ENCODE measurements at places on chromosomes 5 and 9.
A peak's percentile ranks its signal among the peaks of the same experiment; 100 is the strongest.

DNA sequence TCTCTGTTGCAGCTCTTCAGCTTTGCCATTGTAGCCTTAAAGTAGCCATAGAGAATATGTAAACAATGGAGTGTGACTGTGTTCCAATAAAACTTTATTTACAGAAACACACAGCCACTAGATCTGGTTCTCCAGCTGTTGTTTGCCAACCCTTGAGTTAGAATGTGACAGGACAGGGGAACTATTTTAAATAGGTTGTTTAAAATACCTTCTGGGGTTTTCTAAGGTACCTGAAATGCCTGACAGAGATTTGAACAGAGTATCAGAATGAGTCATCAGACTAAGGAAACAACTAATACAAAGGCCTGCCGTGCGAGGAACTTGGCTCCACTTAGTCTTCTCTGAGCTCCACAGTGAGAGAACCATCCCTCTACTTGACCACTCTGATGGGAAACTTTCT, 85.4 kb downstream of the HSD17B4 start:
- peak; percentile 17 for DNase-seq

- peak; percentile 58 for DNase-seq
Observed at GRCh38 chr5:96714951-96715451, 52.8 kb downstream of the CAST start.

DNA sequence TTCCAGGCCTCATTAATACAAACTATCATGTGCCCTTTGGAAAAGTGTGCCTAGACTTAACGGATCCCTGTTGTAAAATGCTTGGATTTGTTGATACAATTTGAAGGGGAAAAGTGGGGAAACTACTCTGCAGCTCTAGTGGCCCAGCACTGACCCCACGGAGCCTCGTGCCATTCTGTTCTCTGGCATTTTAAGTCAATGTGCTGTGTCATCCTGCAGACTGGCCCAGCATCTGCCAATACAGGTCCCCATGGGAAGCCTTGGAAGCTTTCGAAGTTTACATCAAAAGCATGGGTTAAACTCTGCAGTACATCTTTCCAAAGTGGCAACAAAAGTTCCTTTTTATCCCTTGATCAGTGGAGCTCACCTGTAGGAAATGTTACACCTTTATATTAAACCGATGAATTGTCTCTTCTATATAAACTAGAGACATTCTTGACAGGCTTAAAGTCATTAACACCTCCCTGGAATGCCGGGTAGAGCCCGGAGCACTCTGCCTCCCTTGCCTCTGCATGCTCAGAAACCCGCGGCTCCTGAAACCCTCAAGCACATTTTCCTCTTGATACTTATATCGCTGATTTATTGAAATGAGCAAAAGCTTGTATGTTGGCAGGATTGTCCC, 596.0 kb upstream of the ADAMTS16 start:
- DNase-seq = no peak

DNA sequence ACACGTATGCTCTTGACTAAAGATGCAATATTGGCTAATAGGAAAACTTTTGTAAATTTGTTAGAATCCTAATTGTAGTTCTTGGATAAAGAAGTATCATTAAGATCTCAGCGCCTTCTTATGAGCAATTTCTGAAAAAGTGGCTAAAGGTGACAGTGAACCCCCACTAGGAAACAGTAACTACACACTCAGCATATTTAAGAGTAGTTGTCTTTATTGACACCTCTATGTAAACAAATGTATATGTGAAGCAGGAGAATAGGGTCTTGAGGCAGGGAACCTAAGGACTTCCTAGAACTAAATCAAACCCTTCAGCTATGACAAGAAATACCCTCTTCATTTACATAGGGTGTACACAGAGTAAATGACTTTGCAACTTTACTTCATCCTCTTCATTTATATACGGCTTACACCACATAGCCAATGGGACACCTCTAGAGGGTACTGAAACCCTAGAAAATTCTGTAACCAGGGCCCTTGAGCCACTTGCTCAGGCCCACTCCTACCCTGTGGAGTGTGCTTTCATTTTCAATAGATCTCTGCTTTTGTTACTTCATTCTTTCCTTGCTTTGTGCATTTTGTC, 2.8 kb downstream of the NIPSNAP3A start:
- no peak for DNase-seq

DNA sequence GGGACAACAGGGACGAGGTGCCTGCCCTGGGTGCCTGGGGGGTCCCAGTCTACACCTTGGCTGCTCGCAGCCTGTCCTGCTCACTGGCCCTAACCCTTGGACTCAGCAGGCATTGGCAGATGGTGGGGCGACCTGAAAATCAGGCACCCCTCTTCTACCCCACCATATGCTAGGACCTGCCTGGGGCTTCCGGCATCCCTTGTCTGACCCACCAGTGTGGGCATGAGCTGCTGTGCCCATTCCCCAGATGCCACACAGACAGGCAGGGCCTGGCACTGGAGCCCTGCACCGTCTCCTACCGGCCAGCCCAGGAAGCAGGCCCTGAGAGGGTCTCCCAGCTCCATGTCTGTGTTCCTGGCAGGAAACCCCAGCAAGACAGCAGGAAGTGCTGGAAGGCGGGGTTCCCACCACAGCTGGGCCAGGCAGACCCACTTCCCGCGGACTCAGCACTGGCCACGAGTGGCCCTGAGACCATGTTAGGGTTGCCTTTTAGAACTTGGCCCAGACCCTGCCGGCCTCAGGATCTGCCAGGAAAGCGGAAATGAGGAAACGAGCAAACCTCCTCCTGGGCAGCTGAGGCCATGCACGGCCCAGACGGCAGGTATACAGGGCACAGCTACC, 3.1 kb downstream of the NINJ1 start:
- DNase-seq = no peak

- DNase-seq = no peak
Observed at GRCh38 chr5:95007921-95008597, 276.8 kb downstream of the MCTP1 start.

DNA sequence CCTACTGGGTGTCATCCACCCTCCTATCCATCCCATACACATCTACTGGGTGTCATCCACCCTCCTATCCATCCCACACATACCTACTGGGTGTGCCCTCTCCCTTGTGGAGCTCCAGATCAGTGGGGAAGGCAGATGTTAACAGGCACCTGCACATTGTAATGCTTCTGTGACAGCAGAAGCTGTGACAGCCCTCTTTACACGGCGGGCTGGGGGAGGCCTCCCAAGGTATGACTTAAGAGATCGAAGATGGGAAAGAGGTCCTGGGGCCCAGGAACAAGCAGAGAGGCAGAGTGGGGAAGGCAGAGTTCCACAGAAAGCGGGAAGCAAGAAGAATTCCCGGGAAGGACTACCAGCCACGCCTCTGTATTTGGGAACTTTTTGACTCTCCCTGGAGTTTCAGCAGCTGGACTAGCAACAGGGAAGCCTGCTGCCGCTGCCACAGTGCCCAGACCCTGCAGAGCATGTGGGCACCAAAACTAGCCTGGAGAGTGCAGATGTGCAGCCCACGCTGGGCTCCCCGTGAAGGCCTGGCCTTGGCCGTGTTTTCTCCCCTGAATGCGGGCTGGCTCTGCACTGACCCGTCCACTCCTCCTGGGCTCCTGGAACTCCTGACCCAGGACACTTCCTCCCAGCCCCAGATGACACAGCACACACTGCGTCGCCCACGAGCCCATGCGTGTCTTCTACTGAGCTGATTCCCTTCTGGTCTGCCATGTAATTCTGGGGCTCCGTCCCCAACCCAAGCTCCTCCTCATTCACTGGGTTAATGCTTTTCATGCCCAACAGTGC, 9.3 kb downstream of the TOR1A start:
- no peak for DNase-seq

DNA sequence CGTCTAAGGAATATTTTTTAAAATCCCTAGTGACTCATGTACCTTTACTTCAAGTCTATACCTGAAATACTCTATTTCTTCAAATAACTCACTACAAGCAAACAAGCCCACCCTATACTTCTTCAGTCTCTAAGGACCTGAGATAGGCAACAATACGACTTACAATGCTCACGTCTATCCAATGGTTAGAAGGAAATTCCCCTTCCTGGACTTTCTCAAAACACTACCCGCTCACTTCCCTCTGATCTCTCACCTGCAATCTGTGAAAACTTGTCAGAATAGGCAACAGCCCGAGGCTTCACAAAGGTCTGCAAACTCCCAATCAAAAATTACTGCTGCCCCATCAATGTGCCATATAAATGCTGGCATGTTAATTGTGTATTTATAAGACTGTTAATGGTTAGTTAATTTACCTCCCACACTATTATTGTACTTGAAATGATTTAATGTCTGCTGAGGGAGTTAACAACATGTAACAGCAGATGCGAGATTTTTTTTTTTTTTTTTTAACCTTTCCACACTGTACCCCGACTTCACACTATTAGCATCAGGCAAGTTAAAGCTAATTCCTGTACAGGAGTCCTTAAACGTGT, 27.3 kb downstream of the MAPKAP1 start:
- no peak for DNase-seq

- DNase-seq = no peak
Observed at GRCh38 chr5:17039170-17039569, 103.1 kb upstream of the MYO10 start.

DNA sequence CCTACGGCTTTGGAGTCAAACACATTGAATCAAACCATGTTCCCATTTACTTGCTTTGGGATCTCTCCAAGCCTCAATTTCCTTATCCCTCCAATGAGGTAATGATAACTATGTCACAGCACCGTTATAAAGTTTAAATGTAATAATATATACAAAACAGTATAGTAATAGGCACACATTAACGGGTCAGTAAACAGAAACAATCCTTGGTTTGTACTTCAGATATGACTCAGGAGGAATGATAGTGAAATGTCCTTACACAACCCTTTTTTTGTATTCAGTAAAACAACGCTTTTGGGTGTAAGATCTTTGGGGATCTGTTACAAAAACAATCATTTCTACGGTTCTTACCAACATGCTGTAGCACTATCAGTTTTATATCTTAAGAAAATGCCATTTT, 178.5 kb upstream of the GNA14 start:
- no peak for DNase-seq

All from activated CD4-positive, alpha-beta memory T cell treated with anti-CD3 and anti-CD28 coated beads for 36 hours (primary cell).